Activated CD8-positive, alpha-beta memory T cell treated with anti-CD3 and anti-CD28 coated beads, Interleukin-2, amount 50 U/mL, for 4 hours (primary cell): ENCODE measurements at places on chromosomes 4 and X.

DNA sequence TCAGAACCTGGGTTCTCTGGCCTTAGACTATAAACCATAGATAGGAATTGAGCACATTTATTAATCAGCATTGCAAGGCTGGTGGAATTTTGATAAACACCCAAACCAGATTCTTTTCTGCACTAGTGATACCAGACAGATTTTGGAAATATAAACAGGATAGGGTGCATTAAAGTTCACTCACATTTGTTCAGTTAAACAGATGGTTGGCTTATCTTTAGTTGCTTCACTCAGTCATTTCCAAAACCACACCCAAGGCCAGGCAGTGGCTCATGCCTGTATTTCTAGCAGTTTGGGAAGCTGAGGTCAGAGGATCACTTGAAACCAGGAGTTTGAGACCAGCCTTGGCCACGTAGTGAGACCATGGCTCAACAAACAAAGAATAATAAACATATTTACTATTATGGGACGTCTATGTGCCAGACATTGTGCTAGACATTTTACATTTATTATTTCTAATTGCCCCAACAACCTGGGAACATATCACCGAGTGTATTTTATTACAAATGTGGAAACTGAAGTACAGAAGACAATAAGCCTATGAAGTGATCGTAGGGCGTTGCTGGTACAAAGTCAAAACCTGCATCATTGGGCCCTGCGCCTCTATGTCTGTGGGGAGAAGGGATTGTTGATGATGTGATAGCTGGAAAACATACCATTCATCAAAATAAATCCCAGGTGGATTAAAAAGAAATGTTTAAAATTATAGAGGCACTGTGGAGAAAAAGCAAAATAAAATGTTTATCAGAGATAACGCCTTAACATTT lies 15.0 kb downstream of the ADD1 start:
- DNase-seq: no peak

- no peak for DNase-seq
Observed at GRCh38 chrX:15207384-15207783, 62.5 kb downstream of the ASB9 start.

DNA sequence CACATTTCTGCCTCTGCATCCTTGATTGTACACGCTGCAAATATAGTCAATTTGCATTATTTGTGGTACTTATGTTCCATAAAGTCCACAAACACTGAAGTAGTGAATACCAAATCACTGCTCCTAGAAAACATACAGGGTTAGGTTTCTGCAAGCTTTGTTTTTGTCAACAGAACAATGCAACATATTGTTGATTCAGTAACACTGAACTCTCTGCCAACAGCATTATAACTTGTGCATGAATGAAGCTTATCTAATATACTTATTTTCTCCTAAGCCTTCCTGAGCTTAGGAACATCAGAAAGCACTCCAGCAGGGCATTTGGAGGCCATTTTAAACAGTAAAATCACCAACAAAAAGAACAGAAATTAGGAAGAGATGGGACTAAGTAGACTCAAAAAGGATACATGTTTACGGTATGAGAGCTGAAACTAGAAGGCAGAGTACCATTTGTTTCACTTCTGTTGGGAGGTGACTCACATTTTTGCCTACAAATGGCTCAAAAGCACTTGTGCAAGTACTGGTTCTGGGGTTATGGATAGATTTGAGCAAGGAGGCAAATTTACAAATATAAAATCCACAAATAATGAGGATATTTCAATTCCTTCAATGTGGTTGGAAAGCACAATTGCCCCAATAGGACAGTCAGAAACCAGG lies 14.1 kb downstream of the COX18 start:
- DNase-seq: no peak

DNA sequence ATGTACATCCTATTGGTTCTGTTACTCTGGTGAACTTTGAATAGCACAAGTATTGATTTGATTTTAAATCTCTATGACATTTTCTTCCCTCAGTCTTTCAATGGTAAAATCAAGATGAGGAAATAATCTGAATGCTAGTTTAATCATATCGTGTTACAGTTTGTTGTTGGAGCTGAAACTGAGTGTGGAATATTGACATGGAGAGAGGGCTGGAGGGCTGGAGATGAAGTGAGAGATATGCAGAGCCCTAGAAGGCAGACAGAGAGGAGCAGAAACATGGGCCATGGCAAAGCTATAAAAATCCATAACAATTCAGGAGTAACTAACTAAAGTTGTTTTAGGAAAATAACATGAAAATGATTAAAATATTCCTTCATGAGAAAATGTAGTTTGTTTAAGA lies 141.1 kb downstream of the BANK1 start:
- no peak for DNase-seq

- no peak for DNase-seq
Observed at GRCh38 chr4:121829511-121829910, 5.8 kb upstream of the CCNA2 start.

GRCh38 chrX:15973299-15973698 lies 118.7 kb upstream of the AP1S2 start:
- DNase-seq: no peak

- no peak for DNase-seq
Observed at GRCh38 chr4:113919611-113920010, 59.8 kb downstream of the ARSJ start.

GRCh38 chr4:176376032-176376614 lies 56.4 kb downstream of the SPCS3 start:
- DNase-seq: no peak

GRCh38 chr4:184447664-184448063 lies 26.7 kb downstream of the IRF2 start:
- no peak for DNase-seq

- DNase-seq: no peak
Observed at GRCh38 chrX:41421071-41421729, 25.9 kb upstream of the NYX start.

DNA sequence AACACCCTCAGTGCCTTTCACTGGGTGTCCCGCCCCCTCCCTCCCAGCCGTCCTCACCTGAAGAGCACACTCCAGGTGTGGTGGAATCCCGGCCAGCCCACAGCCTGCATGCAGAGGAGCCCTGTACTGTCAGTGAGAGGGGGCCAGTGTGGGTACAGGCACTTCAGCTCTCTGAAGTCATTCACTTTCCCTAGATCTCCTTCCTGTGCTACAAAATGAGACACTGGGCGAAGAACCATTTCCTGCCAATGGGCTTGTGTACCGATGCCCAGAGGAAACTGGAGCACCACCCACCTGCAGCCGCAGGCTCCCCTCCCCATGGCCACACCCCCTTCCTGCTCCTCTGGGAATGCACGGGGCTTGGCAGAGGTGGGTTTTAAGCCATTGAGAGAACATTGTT lies 73.9 kb upstream of the C4orf50 start:
- no peak for DNase-seq

DNA sequence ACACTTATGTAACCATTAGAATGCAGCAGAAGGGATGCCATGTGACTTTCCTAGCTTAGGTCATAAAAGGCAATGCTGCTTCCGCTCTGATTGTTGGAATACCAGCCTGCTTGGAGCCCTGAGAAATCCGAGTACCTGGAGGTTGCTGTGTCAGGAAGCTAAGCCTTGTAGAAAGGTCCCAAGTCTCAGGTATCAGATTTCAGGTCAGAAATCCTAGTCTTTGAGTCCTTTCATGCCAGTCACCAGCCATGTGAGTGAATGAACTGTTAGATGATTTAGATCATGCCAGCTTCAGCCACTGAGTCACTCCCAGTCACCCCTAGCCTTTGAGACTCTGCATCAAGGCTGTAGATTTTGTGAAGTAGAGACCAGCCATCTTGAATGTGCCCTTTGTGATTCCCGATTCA lies 23.5 kb downstream of the RAP1GDS1 start:
- DNase-seq: no peak

DNA sequence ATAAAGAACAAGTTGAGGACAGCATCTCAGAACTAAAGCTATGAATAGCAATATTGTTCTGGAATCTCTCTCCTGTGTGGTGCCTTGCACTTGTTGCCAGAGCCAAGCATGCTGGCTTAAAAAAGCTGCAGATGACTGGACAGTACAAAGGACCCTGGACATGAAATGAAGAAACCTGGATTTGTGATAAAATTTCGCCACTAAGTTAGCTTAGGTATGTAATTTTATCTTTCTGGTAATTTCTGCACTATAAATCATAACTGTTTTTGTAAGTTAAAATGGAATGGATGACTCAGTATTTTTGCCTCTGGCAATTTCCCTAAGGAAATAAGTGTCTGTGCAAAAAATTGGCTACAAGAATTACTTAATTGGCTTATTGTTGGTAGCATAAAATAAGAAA lies 317.2 kb downstream of the CAMK2D start:
- DNase-seq: no peak

DNA sequence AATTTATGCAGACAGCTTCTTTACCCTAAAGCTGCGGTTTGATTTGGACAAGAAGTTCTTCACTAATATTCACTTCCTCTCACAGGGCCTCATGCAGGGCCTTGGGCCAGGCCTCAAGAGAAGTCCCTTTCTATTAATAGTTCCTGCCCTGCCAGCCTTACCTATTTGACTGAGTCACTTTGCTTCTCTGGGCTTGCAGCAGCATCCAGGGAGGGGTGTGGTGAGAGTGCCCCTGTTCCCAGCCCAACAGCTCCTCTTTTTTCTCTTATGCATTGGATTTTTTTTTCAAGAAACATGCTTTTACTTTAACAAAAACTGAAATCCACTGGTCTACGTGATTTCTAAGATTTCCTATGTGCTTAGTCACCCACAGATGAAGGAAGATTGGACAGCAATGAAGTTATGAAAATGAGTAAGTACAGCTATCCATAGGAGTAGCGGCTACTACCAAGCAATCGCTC lies 26.7 kb downstream of the FAM156B start:
- no peak for DNase-seq

DNA sequence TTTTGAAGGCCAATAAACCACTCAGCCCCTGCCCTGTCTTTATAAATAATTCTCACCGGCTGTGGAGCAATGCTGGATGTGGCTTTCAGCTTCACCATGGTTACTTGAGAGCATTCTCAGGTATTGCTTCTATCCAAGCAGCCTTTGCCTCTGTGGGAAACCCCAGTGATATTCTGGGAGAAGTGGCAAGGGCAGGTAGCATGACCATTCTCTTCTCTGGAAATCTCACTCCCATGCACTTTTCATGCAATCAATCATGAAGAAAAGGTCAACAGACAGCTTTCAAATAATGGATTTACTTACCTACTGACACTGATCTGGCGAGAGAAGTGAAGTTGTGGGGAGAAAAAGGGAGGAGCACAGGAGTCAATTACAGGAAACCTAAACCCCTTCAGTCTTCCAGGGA lies 49.5 kb downstream of the UNC5C start:
- DNase-seq: no peak

DNA sequence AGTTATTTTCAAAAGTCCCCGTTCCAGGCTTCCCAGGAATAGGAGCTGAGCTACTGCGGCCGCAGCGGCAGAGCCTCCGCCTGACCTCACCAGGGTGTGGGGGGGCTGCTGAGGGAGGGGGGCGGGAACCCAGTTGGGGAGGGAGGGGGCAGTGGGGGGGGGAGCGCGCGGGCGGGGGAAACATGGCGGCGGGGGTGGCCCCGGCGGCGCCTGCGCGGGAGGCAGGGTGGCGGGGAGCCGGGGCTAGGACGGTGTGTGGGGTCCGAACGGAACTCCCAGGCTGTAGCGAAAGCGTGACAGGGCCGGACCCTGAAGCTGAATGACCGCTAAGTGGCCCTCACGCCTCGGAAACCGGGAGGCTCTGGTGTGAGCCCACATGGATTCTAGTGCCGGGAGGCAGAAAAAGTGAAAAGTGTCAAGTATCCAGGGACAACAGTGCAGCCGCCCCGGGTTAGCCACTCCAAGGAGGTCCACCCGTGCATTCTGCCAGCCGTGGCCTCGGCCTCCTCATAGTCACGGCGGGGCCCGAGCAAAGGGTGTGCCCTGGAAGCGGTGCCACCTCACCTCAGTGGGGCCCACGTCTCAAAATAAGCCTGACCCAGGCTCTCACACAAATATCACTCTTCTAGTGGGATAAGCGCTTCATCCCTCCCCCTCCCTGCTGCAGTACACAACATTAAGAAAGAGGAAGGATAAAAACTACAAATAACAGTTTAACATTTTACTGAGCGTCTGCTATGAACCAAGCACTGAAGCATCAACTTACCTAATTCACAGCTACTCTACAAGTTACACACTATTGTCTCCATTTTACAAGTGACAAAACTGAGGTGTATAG lies at the start of gene KLHL13:
TSS of gene KLHL13 (minus strand) at position 98 of the 838 bp plus-strand sequence. CDS start 88,337 bp downstream, outside the sequence.
- peak; percentile 25 for DNase-seq

DNA sequence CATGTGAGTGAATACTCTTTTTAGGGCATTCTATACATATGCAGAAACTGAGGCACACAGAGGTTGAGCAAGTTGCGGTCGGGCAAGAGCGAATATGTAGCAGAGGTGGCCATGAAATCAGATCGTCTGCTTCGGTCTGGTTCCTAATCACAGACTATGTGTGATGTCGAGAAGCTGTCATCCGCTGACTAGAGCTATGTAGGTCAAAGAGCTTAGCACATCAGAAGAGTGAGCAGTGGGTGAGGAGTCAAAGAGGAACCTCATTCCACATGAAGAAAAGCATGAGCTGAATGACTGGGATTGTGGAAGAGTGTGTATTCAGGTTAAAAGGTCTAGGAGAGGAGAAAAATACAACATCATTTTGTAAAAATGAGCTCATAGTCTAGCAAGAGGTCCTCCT lies 19.0 kb downstream of the GAB3 start:
- no peak for DNase-seq

GRCh38 chrX:9337046-9337445 lies 127.8 kb upstream of the TBL1X start:
- DNase-seq: no peak

GRCh38 chrX:66074920-66075879 lies 35.3 kb upstream of the VSIG4 start:
- DNase-seq: peak; percentile 31

GRCh38 chr4:73859614-73860088 lies 6.6 kb downstream of the PF4V1 start:
- no peak for DNase-seq

DNA sequence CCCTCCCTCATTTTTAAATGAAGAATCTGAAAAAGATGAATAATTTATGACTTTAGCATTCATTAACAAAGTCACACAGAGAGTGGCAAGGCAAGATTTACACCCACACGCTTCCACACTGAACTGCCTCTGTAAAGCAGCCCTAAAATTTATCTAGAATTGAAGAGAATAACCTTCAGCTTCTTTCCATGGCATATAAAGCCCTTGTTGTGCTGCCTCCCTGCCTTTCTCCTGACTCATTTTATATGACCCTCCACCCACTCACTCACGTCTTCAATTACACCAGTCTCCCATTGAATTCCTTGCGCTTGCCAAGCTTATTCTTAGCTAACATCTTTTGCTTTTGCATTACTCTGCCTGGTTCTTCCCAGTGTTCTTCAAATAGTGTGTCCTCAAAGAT lies 2649.3 kb downstream of the PCDH7 start:
- no peak for DNase-seq
